ENCODE measurements at places on chromosomes 3 and 15. TPM values are rescaled to one million over a fixed set of nuclear protein-coding genes. Genes with fewer than 3 reads are reported as not detected.

- DNase-seq, result no peak
Observed at GRCh38 chr3:45002139-45002660, 23.9 kb upstream of the CLEC3B start.

DNA sequence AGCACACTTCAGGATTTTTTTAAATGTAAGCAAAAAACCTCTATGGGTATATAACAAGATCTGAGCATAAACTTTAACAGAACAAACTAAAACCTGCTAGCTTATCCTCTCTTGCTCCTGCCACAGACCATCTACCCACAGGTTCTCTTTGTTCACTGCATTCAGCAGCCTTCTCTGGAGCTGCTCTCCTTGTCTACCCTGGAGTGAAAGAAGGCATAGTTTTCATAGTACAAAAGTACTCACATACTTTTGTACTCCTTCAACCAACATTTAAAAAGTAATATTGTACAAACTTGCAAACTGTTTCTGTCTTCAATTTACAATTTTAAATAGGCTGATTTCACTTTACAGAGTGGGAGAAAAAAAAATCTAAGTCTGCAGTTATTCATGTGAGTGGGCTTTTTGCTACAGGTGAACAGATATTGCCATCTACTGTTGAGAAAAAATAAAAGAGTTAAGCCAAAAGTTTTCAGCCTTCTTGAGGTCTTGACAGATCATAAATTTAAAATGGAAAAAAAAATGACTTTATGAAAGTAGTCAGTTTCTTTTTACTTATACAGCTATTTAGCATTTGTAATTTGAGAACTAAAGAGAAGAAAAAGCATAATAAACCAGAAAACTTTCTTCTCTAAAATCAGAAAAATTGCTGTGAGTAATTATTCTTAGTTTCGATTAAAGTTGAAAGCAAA lies 20.4 kb downstream of the TERC start:
- no peak for DNase-seq

GRCh38 chr3:134956844-134957243 lies 161.8 kb downstream of the EPHB1 start:
- DNase-seq, result no peak

DNA sequence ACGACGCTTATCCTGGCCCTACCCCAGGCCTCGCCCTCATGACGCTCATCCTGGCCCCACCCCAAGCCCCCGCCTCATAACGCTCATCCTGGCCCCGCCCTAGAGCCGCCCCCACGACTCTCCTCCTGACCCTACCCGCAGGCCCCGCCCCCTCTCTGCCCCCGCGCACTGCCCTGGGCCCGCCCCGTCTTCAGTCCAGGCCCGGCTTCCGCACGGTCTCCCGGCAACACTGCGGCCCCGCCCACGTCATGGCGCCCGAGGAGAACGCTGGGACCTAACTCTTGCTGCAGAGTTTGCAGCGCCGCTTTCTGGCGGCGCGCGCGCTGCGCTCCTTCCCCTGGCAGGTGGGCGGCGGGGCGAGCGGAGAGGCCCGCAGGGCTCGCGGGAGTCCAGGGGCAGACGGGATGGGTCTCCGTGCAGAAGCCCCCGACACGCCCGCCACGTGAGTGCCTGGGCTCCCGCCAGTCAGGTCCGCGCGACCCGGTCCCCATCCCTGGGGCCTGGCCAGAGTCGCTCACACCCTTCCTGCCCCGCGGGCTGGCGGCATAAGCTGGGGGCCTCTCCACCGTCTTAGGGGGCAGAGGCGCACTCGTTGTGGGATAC lies 52.5 kb upstream of the ROPN1B start:
- DNase-seq, result peak; percentile 96

GRCh38 chr3:126345641-126346460 lies 11.4 kb downstream of the KLF15 start:
- DNase-seq, result no peak

- no peak for DNase-seq
Observed at GRCh38 chr15:47724346-47724745, 7.0 kb downstream of the SEMA6D start.

Gene SKOR1
- 3.1 TPM for total RNA-seq

DNA sequence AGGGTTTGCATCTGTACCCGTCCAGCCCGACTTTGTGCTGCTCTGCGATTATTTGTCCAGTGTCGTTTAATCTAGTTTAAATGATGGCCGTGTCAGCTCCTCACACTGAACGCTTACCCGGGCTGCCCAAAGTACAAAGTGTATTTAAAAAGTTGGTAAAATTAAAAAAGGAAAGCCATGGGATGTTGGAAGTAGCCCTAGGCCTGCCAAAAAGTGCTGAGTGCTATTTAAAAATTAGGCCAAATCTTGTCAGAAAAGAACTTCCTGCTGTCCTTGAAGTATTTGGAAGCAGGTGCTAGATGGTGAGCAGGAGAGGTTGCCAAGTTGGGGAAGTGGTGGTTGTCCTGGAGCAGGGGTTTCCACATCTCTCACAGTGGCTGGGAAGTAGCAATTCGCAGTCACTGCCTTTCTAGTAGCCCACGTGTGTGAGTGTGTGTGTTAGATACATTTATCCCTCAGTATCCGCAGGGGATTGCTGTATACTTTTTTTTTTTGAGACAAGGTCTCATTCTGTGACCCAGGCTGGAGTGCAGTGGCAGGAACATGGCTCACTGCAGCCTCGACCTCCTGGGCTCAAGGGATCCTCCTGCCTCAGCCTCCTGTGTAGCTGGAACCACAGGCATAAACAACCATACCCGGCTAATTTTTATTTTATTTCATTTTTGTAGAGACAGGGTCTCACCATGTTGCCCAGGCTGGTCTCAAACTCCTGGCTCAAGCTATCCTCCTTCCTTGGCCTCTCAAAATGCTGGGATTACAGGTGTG lies 664 bp downstream of the PPCDC start:
- DNase-seq, result peak; percentile 60

DNA sequence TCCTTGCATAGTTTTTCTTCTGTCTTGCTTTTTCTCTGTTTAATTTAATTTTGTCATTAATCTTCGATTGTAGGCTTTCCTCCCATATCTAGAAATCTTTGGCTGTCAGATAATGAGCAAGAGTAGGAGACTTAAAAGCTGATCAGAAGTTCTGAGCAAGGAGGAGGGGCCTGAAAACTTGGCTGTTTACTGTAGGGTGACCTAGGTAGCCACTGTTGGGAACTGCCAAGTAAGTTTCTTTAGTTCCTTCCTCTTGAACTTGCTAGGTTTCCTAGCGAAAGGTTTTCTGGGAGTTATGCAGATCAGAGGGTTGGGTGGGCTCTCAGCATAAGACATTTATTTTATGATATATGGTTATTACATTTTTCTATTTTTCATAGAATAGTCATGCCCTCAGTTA lies 14.5 kb downstream of the ALPK3 start:
- DNase-seq, result no peak

GRCh38 chr3:96319166-96319565 lies 495.2 kb upstream of the EPHA6 start:
- DNase-seq, result no peak

Gene KBTBD13
- total RNA-seq, result 0.15 TPM

DNA sequence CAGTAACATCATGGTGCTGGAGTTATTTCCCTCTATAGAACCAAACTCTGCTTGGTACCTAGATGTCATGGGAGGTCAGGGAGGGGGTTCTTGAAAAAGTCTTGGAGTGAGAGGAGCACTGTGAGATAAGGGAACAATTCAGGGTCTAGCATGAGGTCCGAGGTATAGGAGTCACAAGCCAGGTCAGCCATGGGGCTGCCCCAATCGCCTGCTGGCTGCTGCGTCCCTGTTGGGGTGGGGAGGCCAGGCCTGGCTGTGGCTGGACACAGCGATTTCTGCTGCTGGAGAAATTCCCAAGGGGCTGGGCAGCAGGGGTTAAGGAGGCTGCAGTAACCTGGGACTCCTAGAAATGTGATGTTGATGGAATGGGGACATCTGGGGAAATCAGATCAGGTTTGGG lies 44.9 kb downstream of the SUSD5 start:
- DNase-seq, result no peak

Gene FETUB
- total RNA-seq, result not detected

Gene SLC2A2
- not detected for total RNA-seq

DNA sequence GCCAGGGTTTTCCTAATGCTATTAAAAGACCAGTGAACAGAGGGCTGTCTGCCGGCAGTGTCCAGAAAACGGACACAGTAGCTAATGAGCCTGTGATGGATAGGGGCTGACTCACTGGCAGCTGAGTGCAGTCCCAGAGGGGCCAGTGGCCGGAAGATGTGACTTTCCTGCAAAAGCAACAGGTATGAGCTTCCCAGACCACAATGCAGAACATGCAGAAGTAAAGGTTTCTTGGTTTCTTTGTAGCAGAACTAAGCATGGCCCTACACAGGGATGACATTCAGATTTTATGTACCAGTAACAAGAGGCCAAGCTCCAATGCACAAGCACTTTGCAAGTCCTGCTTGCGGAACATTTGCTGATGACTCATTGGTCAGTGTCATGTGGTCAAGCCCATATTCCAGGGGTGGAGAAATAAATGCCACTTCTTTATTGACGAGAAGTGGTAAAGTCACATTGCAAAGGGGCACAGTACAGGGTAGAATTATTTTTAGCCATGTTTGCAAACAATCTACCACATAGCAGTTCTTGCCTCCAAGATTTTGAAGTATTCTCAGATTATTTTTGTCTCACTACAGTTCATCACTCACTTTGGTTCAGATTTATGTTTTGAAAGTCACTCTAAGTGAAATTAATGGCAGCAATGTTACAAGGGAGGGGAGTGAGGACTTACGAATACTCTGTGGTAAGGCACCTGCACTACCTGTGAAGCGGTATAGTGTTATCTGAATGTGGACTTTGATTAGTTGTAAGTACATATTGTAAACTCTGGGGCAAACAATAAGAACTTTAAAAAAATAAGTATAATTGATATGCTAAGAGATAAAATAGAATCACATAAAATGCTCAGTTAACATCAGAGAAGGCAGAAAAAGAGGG lies 263.3 kb downstream of the ABHD5 start:
- peak; percentile 27 for DNase-seq

Gene SEMA5B
- 0.16 TPM for total RNA-seq

DNA sequence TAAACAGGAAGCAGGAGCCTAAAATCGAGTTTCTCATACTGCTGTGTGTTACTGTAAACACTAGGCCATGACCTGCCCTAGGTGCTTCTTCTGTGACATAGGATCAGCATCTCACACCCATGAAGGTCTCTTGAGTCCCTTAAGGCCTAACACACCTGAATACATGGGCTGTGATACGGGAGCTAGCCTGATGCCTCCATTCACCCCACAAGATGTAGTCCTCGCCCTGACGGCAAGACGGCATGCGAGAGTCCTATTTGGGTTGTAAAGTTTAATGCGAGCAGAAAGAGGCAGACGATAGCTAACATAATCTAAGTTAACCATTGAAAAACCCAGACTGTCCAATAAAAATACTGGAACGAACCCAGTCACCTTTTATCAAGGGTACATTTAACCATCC lies 241.1 kb upstream of the ICE2 start:
- DNase-seq, result no peak

- no peak for DNase-seq
Observed at GRCh38 chr3:13106308-13107001, 33.2 kb upstream of the IQSEC1 start.

DNA sequence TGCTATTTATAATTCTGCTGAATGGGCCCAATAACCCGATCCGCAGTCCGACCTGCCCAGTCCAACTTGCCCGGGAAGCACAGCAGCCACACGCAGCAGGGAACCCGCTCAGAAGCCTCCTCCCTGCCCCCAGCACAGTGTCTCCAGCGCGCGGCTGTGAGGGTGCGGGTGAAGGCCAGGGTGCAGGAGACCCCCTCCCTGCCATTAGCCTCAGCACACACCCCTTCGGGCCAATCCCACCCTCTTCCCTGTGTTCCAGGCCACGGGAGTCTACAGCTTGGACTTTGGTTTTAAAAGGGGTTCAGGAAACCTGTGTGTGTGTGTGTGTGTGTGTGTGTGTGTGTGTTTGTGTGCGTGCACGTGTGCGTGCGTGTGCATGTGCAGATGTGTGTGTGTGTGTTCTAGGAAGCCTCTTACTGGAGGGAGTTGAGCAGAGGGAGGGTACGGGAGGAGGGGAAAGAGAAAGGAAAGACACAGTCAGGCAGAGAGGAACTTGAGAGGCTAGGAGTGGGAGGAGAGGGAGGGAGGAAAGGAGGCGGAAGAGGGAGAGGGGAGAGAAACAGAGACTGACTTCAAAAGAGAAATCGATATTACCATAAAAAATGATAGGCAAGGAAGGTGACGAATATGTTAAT lies 34.2 kb downstream of the ATP2B2 start:
- no peak for DNase-seq

GRCh38 chr3:193777524-193777923 lies 184.5 kb downstream of the OPA1 start:
- DNase-seq, result peak; percentile 36

GRCh38 chr3:76501315-76501714 lies 538.6 kb upstream of the ROBO2 start:
- no peak for DNase-seq

Gene MKRN2OS
- not detected for total RNA-seq

Gene ENTPD3
- not detected for total RNA-seq

Gene MB21D2
- total RNA-seq, result 18.3 TPM

Gene RLBP1
- not detected for total RNA-seq

DNA sequence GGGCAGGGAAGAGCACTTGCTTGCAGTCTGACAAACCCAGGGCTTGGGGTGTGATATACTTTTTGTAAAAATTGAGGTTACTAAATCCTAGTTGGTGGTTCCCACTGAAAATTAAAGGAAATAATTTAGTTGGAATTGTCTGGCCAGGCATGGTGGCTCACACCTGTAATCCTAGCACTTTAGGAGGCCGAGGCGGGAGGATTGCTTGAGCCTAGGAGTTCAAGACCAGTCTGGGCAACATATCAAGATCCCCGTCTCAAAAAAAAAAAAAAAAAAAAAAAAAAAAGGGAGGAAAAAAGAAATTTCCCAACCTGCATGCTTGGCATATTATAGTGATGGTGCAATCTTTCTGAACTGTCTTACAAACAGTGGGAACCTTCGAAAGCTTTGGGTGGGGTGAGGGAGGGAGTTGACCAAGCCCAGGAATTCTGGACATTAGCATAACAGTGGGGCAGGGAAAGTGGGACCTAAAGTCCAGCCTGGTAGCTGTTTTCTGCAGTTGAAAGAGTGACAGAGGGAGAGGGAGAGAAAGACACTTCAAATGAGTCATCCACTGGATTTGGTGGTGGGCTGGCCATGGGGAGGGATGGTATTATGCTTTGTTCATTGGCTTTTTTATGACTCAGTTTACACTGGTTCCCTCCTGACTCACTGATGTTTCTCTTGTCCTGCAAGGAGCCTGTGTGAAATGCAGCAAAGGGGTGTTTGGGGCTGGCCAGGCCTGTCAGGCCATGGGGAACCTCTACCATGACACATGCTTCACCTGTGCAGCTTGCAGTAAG lies 41.1 kb downstream of the LIMD1 start:
- DNase-seq, result no peak

GRCh38 chr3:139538733-139539132 lies 809 bp downstream of the RBP1 start:
- peak; percentile 56 for DNase-seq

Gene LTF
- total RNA-seq, result not detected

Gene RASGRF1
- total RNA-seq, result 1.1 TPM

Gene PRSS50
- not detected for total RNA-seq

DNA sequence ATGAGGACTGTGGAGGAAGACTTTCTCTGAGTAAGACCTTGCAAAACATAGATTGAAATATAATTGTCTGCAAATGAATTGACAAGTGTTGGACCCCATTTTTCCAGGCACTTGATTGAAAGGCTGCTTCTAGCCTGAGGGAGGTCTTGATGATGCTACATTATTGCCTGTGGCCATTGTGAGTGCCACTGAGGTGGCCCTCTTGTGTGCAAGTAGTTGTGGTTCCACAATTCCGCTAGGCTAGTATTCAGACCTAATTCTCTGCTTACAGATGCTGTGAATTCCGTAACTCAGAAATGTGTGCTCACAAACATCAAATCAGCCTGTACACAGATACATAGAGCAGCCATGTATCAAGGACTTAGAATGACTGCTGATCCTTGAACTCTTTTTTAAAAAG lies 34.7 kb downstream of the FNDC3B start:
- no peak for DNase-seq

Gene ROPN1
- total RNA-seq, result not detected

Measured in SJCRH30 (cell line).